Hepatic stellate cell (primary cell): ENCODE measurements at places on chromosomes 4 and X.

DNA sequence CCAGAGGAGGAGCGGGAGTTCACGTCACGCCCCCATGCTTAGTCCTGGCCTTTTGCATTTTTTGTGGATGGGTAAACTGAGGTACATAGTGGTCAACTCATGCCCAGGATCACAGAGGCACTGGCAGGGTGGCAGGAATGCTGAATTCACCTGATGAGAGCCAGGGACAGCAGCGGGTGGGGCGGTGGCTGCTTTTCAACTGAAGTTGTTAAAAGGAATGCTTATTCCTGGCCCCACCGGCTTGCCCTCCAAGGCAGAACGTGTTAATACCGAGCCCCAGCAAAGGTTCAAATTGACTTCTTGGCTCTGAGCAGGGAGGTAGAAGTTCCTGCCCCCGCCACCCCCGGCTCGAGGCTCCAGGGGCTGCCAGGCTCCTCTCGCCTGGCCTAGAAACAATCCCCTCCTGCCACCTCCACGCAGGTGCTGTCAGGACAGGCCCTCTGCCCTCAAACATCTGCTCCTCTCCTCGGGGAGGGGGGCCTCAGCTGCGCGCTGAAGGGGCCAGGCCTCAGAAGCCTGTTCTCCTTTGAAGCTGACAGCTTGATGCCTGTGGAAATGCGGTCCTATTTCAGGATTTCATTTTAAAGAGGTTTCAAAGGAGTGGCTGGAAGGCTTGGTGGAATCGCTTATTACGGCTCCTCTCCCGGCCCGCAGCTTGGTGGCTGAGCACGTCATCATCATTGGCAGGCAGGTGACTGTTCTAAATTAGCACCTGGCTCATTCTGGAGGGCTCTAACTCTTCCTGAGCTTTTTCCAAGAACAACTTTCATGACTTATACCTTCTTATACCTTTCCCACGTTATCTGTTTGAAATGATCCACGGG, 93.0 kb downstream of the PHKA2 start:
- DNase-seq = no peak

GRCh38 chr4:87851953-87852352, 19.2 kb downstream of the MEPE start:
- no peak for DNase-seq

- no peak for DNase-seq
Observed at GRCh38 chr4:130154901-130155300, 1058.9 kb downstream of the C4orf33 start.

GRCh38 chrX:10589098-10589497, 31.3 kb downstream of the MID1 start:
- no peak for DNase-seq

DNA sequence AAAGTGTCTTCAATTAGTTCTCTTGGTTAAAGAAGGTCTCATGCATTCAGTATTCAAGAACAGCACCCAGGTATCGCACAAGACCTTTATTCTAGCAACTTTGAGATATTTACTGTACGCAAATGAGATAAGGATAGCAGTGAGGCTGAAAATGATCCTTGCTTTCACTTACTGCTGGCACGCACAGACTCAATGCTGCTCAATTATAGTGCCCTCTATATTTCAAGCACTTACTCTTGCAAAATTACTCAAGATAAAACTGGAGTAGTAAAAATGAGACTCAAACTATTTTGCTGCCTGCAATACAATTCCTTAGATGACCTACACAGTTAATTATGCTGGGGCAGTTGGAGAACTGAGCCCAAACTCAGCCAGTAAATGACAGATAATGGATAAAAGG, 60.9 kb downstream of the ADGRA3 start:
- no peak for DNase-seq

DNA sequence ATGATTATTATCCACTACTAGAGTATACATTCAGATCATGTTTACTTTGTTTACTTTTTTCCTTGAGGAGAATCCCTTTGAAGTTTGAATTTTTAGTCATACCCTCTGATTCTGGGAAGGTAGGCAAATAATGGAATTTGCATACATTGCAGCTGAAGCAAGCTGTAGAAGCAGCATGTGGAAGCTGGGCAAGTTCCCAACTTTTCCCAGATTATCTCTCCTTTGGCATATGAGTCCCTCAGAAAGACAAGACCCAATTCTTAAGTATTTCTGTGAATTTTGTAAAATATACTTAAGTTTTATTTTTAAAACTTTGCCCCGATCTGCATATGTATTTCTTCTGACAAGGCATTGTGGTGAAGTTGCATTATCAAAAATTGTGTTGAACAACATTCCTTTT, 94.9 kb downstream of the CNKSR2 start:
- DNase-seq = no peak

GRCh38 chr4:76716658-76717057, 181.3 kb downstream of the SOWAHB start:
- no peak for DNase-seq

DNA sequence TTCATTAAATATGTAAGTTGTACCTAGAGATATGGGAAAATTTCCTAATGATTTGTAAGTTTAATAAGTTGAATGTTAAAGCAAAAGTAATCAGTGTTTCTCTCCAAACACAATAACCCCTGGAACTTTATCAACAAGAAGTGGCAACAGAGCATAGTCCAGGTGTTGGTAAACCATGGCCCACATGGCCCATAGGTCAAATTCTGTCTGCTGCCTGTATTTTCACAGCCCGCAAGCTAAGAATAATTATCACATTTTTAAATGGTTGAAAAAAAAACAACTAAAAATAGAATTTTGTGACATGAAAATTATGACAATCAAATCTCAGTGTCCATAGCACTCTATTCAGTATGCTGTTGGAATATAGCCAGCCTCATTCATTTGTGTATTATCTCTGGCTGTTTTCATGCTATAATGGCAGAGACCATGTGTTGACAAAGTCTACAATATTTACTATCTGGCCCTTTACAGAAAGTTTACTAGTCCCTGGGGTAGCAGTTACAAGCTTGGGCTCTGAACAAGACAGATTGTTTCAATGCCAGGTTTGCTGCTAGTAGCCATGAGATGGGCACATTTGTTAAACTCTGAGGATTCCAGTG, 395.8 kb downstream of the GASK1B start:
- no peak for DNase-seq

DNA sequence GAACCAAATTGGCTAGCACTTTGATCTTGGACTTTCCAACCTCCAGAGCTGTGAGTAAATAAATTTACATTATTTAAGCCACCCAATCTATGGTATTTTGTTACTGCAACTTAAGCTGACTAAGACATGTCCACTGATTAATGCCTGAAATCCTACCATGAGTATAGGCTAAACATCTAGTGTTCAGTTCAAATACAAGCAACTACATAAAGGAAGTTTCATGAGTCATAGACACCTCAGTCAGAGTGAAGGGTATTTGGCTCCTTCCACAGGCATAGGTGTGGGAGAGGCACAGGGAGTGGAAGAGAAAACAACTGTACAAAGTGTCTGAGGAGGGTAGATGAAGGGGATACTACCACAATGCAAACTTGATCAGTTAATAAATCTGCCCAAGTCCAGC, 35.5 kb upstream of the PCDH19 start:
- no peak for DNase-seq

- DNase-seq = peak; percentile 80
Observed at GRCh38 chr4:7328913-7329638, 105.7 kb downstream of the PSAPL1 start.

GRCh38 chr4:158527516-158527915, 5.8 kb downstream of the RXFP1 start:
- DNase-seq = no peak
